ENCODE measurements at places on chromosomes 5 and 9. TPM values are rescaled to one million over a fixed set of nuclear protein-coding genes. Genes with fewer than 3 reads are reported as not detected.
A peak's percentile ranks its signal among the peaks of the same experiment; 100 is the strongest.

DNA sequence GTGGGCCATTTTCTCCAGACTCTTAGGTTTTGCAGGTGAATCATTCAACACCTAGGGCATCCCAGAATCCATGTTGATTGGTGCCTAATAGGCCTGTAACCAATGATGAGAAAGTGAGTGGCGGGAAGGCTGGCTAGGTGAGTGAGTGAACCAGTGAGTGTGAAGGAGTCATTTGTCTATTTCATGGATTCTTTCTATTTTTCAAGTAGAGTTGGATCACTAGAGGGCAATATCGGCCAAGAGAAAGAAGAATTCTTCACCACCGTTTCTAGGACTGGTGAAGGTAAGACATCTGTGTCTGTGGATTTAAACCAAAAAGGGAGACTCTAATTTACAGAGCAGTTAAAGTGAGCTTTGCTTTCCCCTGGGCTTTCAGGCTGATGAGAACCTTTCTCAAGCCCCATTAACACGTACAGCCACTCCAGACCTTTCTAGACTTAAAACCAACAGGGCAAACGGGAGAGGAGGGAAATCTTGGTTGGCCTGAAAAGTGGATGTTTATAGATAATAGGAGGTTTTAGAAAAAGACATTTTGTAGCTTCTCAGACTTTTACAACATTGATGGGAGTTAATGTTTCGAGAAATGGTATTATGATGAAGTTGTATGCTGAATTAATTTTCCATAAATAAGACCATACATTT lies 114.3 kb upstream of the IL12B start:
- no peaks in the 10 kb centered on the region for H3K36me3 ChIP-seq
- H3K27me3 ChIP-seq: no peaks in the 10 kb centered on the region
- H3K4me3 ChIP-seq: no peak overlapping the region
- peak; percentile 20 for DNase-seq

- H3K4me3 ChIP-seq: no peak overlapping the region
- no peaks in the 10 kb centered on the region for H3K36me3 ChIP-seq
- no peaks in the 10 kb centered on the region for H3K27me3 ChIP-seq
- no peak overlapping the region for H3K27ac ChIP-seq
- DNase-seq: no peak
- no peaks in the 10 kb centered on the region for H3K4me1 ChIP-seq
These were observed 65.9 kb downstream of the CWC27 start for GRCh38 chr5:64834611-64835010.

DNA sequence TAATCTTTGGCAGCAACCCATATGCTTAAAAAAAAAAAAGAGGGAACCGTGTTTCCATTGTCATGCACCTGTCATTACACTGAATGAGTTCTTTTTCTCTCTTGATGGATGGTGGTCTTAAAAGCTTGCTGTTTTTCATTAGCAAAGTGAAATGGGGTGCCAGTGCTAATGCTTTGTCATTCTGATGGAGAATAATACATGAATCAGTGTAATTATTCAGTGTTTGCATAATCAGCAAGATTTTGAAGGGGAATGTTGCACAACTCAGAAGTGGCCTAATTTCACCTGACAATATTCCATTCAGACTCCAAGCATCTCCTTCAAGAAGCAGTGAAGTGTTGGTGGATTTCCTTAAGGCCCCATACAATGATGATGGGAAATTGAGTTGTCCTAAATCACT lies 38.1 kb downstream of the MAP1B start:
- H3K27ac ChIP-seq: no peak overlapping the region
- no peaks in the 10 kb centered on the region for H3K27me3 ChIP-seq
- H3K4me3 ChIP-seq: no peak overlapping the region
- H3K36me3 ChIP-seq: peaks cover 4% of the 10 kb centered on the region
- no peak for DNase-seq

GRCh38 chr5:168600409-168600808 lies 21.2 kb upstream of the PANK3 start:
- no peak overlapping the region for H3K27ac ChIP-seq
- H3K27me3 ChIP-seq: peaks cover 5% of the 10 kb centered on the region
- H3K4me3 ChIP-seq: no peak overlapping the region
- no peak for DNase-seq
- H3K4me1 ChIP-seq: no peaks in the 10 kb centered on the region
- no peaks in the 10 kb centered on the region for H3K36me3 ChIP-seq

GRCh38 chr9:70093095-70093494 lies 49.4 kb downstream of the MAMDC2 start:
- no peaks in the 10 kb centered on the region for H3K4me1 ChIP-seq
- no peak overlapping the region for H3K4me3 ChIP-seq
- H3K27ac ChIP-seq: no peak overlapping the region

DNA sequence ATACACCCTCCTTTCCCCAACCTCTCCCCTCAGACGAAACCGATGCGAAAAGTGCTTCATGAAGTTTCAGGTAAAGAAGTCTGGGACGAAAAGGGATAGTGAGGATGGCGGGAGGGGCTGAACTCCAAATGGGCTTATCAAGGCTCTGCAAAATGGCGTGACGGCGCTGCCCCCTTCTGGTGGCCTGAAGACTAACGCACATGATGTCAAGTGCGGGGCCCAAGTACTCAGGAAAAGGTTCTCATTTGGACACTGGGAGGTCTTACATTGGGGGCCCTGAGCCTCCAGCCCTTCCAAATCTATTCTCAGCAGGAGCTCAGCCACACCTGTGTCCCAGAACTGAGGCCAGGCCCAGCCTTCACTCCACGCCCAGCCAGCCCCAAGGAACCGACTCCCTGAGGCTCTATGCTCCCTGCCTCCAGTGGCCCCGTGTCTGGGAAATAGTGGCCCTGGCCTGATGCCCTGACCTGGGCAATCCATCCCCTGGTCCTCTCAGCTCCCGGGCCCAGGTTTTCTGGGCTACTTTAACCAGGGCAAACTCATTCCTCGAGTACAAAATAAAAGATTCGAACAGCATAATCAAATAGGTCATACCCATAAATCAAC lies 119.9 kb downstream of the KCNIP1 start:
- no peak overlapping the region for H3K27ac ChIP-seq
- no peaks in the 10 kb centered on the region for H3K4me1 ChIP-seq
- H3K4me3 ChIP-seq: no peak overlapping the region

GRCh38 chr5:7518947-7519560 lies 123.1 kb downstream of the ADCY2 start:
- H3K27ac ChIP-seq: no peak overlapping the region
- H3K36me3 ChIP-seq: no peaks in the 10 kb centered on the region
- no peaks in the 10 kb centered on the region for H3K4me1 ChIP-seq
- no peak overlapping the region for H3K4me3 ChIP-seq
- peak; percentile 16 for DNase-seq

DNA sequence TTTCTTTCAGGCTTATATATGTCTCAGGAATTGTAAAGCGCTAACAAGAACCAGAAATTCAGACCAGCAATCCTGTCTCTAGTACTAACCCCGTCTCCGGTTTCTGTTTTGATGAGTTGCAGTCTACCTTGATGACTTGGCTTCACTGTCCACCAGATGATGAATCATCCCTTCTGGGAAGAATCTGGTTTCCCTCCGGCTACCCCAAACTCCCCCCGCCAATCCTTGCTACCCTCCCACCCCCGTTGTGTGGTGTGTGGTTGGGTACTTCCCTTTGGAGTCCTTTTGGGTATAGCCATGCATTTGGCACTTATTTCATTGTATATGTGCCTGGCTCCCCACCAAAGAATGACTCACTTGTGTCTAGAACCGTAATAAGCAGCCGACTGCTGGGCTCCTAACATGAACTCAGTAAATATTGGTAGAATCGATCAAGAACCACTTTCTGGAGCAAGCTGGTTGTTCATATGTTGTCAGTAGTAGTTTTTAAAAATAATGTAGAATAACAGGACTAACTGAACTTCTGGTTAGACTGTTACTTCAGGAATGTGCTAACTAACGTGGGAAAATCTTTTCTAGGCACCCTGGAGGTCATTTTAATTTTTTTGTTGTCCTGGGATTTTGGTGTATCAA lies 8.3 kb upstream of the TGFBI start:
- no peak for DNase-seq
- no peak overlapping the region for H3K27ac ChIP-seq
- no peak overlapping the region for H3K4me3 ChIP-seq
- no peaks in the 10 kb centered on the region for H3K27me3 ChIP-seq

GRCh38 chr5:31408814-31409213 lies 123.1 kb downstream of the DROSHA start:
- no peaks in the 10 kb centered on the region for H3K4me1 ChIP-seq
- H3K27me3 ChIP-seq: no peaks in the 10 kb centered on the region
- no peak for DNase-seq
- H3K36me3 ChIP-seq: peaks cover 93% of the 10 kb centered on the region

- H3K4me3 ChIP-seq: no peak overlapping the region
- no peaks in the 10 kb centered on the region for H3K4me1 ChIP-seq
- H3K36me3 ChIP-seq: peaks cover 46% of the 10 kb centered on the region
- no peaks in the 10 kb centered on the region for H3K27me3 ChIP-seq
These were observed 38.7 kb downstream of the APC start for GRCh38 chr5:112776301-112776856.

- no peak overlapping the region for H3K27ac ChIP-seq
- no peaks in the 10 kb centered on the region for H3K4me1 ChIP-seq
- no peak overlapping the region for H3K4me3 ChIP-seq
- H3K27me3 ChIP-seq: no peaks in the 10 kb centered on the region
These were observed 122.3 kb upstream of the RAI14 start for GRCh38 chr5:34533582-34534522.

- H3K36me3 ChIP-seq: no peaks in the 10 kb centered on the region
- DNase-seq: no peak
These were observed 70.3 kb upstream of the TARS1 start for GRCh38 chr5:33370466-33370859.

GRCh38 chr9:134496413-134497282 lies 145.0 kb upstream of the COL5A1 start:
- H3K4me1 ChIP-seq: no peaks in the 10 kb centered on the region
- no peak overlapping the region for H3K4me3 ChIP-seq
- peaks cover 59% of the 10 kb centered on the region for H3K27me3 ChIP-seq
- DNase-seq: no peak

DNA sequence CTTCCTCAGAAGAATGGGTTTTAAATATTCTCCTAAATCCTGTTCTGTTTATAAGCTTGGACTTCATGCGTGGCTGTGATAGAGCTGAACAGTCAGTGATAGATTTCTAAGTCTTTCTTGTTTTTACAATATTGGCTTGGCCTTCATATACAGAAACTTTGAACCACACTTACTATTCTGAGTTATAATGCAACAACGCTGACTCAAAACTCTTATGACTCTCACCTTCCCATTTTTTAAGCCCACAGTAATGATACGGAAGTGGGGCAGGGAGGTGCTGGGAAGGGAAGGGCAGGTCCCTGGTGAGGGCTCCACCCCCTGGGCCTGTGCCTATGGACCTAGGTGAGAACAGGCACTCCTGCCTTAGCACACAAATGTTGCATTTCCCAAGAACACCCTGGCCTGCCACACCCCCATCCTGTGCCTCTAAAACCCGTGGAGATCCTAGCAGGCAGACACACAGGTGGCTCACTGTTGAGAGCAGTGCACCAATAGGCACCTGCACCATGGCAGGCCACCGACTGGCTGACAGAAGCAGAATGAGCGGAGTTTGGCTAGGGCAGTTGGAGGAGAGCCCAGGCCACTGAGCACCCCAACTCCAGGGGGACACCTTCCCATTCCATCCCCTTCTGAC lies 376.7 kb downstream of the GABRG2 start:
- no peaks in the 10 kb centered on the region for H3K4me1 ChIP-seq
- H3K27ac ChIP-seq: no peak overlapping the region
- no peak for DNase-seq
- H3K27me3 ChIP-seq: no peaks in the 10 kb centered on the region
- H3K36me3 ChIP-seq: no peaks in the 10 kb centered on the region

GRCh38 chr5:116650964-116651363 lies 76.3 kb upstream of the SEMA6A start:
- no peak for DNase-seq
- H3K27ac ChIP-seq: no peak overlapping the region
- H3K4me3 ChIP-seq: no peak overlapping the region
- no peaks in the 10 kb centered on the region for H3K36me3 ChIP-seq

GRCh38 chr5:118620233-118620632 lies 368.1 kb downstream of the DTWD2 start:
- H3K27me3 ChIP-seq: no peaks in the 10 kb centered on the region
- no peak overlapping the region for H3K4me3 ChIP-seq
- H3K36me3 ChIP-seq: no peaks in the 10 kb centered on the region
- no peak for DNase-seq

Gene CAMK2A
- 0.13 TPM for total RNA-seq

Gene RNF183
- not detected for total RNA-seq

Gene AGTPBP1
- 5.5 TPM for total RNA-seq

Gene STOM
- total RNA-seq: 56.7 TPM

Gene CARTPT
- not detected for total RNA-seq

Gene CDX1
- not detected for total RNA-seq

Gene QRFP
- total RNA-seq: not detected

Gene IFNB1
- total RNA-seq: not detected

Gene UGT3A2
- total RNA-seq: not detected

Gene PCDHB11
- total RNA-seq: not detected

Gene TJP2
- 19.4 TPM for total RNA-seq

Data from K562 (cell line).